PC-9 (cell line): ENCODE measurements at places on chromosomes 1 and 21. TPM values are rescaled to one million over a fixed set of nuclear protein-coding genes. Genes with fewer than 3 reads are reported as not detected.

The OR14A2 gene
- not detected in 2 replicates for total RNA-seq

The HSPA6 gene
- 0.28 and 0.30 TPM in 2 replicates for total RNA-seq

The FOXO6 gene
- 9.0 and 17.5 TPM in 2 replicates for total RNA-seq

DNA sequence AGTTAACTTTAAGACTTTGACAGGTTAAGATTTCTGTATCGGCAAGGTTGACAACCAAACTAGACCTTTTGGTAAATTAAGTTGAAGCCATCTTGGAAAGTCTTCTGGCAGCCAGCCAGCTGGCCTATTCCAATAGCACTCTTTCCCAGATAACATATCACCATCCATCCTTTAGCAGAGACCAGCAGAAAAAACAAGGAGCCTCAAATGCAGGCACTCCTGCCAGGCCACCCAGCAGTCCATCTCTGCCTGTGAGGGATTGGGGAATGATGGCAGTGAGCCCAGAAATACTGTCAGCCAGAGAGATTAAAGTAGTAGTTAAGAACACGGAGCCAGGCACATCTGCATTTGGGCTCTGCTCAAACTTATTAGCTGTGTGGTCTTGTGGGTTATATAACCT lies 19.4 kb downstream of the ZBTB40 start:
- H3K36me3 ChIP-seq = no peaks in the 10 kb centered on the region
- no peak overlapping the region for H3K4me3 ChIP-seq

- DNase-seq = peak; percentile 46
- H3K27ac ChIP-seq = peak overlapping the region; percentile 100
- no peaks in the 10 kb centered on the region for H3K36me3 ChIP-seq
- H3K4me1 ChIP-seq = peaks cover 50% of the 10 kb centered on the region
Measured at GRCh38 chr21:34544032-34544496, 32.1 kb upstream of the KCNE1 start.

GRCh38 chr1:155107309-155108264 lies 20.1 kb upstream of the EFNA1 start:
- no peak overlapping the region for H3K4me3 ChIP-seq
- H3K4me1 ChIP-seq = no peaks in the 10 kb centered on the region
- no peak for DNase-seq
- H3K36me3 ChIP-seq = no peaks in the 10 kb centered on the region

DNA sequence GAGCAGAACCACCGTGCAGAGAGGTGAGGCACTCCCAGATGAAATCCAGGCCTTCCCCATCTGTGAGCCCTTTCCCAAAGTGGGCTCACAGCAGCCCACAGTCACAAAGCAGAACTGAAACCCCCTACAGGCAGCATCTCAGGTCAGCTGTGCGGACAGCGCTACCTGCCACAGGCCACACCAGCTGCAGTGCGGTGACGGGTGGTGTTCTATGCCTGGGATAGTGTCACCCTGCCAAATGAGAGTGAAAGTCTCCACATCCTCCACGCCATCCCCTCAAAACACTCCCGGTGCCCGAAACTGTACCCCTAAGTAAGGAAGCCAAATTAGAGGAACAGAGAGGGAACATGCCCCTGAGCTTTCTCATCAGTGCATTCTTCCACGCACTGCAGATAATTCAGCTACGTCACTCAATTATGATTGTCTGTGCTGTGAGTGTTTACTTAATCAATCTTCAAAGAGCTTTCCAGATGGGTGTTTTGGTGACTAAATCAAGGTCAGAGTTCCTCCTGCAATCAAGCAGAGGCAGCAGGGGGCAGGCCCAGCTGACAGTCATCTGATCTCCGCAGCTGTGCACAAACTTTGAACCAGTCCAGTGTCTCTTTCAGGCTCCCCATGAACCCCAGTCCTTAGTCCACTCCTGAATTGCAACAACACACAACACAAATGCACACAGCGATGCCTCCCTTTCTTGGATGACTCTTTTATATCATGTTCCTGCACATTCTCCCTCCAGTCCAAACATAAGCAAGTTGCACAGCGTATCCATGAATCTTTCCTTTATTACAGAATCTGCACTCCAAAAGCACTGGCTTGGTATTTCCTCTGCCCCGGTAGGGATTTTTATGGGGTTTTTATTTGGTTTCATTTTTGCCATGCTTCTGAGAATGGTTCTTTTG lies 150.0 kb downstream of the TOMM20 start:
- H3K4me3 ChIP-seq = peak overlapping the region; percentile 30; the same call in 1 of the 2 replicates
- peak; percentile 45 for DNase-seq
- H3K27me3 ChIP-seq = no peaks in the 10 kb centered on the region

DNA sequence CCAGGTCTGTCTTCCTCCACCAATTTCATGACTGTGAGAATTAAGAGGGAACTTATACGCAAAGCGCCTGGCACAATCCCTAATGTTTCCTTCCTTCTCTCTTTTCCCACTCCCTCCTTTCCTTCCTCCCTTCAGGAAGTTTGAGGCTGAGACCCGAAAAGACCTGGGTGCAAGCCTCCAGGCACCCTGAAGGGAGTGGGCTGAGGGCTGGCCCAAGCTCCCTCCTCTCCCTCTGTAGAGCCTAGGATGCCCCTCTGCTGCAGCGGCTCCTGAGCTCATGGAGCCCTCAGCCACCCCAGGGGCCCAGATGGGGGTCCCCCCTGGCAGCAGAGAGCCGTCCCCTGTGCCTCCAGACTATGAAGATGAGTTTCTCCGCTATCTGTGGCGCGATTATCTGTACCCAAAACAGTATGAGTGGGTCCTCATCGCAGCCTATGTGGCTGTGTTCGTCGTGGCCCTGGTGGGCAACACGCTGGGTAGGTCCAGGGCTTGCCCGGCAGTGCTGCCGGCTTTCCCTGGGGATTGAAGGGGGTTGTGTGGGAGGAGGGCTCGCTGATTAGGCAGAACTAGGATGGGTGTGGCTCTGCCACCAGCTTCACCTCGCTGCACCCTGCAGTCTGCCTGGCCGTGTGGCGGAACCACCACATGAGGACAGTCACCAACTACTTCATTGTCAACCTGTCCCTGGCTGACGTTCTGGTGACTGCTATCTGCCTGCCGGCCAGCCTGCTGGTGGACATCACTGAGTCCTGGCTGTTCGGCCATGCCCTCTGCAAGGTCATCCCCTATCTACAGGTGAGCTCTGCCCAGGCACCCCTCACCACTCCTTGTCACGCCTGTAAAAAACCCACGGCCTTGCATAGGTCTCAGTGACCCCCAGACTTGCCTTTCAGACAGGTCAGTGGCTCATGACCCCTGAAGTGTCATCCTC lies 1.7 kb downstream of the HCRTR1 start:
- H3K4me1 ChIP-seq = no peaks in the 10 kb centered on the region
- H3K4me3 ChIP-seq = no peak overlapping the region
- H3K27ac ChIP-seq = no peak overlapping the region
